RCC 7860 (cell line): ENCODE measurements at places on chromosomes 16 and 17.

DNA sequence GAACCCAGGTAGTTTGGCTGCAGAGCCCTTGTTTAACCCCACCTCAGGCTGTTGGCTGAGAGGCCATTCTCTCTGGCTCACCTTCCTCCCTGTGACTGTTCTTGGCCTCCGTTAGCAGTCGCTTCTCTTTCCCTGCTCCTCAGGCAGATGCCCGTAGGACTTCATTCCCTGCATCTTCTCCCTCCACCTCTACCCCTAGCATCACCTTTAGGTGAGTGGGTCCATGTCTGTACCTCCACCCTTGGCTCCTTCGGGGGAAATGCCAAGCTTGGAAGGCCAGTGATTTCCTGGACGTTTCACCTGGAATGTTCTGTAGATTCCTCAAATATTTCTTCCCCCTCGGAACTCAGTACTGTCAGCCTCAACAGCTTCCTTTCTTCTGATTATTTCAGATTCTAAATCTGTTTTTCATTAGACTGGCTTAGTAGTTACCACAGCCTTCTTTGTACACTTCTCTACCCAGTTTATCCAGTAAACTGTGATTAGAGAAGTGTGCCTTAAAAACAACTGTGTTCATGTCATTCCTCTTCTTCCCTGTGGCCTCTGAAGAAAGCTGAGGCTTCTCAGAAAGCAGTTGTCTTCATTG is 227.9 kb downstream of the MSI2 start:
- DNase-seq = no peak

DNA sequence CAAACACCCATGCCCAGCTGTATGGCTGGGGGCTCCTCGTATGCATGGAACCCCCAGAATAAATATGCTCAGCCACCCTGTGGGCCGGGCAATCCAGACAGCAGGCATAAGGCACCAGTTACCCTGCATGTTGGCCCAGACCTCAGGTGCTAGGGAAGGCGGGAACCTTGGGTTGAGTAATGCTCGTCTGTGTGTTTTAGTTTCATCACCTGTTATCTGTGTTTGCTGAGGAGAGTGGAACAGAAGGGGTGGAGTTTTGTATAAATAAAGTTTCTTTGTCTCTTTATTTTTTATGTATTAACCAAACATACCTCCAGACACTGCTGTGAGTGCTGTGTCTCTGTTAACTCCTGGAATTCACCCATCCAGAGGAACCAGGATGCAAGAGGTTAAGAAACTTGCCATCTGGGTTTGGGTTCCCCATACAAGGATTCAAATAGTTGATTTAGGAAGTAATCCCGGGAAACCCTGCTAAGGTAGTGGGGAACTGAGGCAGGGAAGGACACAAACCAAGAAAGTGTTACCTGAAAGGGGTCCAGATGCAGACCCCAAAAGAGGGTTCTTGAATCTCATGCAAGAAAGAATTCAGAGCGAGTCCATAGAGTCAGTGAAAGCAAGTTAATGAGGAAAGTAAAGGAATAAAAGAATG is 37.4 kb upstream of the IL21R start:
- DNase-seq = no peak

DNA sequence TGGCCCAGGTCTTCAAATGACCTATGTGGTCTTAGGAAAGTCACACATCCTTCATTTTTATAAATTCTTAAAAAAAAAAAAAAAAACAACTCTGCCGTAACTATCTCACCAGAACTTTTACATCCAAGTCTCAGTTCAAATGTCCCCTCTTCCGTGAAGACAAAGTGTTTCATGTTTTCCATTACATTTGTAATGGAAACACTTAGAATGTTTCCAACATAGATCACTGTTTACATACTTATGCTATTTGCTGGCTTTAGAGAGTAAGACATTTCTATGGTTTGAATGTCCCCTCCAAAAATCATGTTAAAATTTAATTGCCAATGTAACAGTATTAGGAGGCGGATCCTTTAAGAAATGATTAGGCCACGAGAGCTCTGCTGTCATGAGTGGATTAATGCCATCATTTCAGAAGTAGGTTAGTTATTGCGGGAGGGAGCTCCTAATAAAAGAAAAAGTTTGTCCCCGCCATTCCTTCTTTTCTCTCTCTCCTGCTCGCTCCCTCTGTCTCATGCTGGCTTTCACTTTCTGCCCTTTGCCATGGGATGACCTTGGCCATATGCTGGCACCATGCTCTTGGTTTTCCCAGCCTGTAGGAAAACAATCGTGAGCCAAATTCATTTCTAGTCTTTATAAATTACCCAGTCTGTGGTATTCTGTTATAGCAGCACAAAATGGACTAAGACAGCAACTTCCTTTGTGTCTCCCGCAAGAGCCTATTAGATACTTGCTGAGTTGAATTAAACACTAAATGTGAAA is 887.8 kb upstream of the SOX9 start:
- DNase-seq = no peak

- DNase-seq = peak; percentile 100
These were observed 5.8 kb downstream of the ZG16B start for GRCh38 chr16:2835638-2836493.

- peak; percentile 95 for DNase-seq
These were observed 6.0 kb upstream of the LPCAT2 start for GRCh38 chr16:55502801-55503366.

DNA sequence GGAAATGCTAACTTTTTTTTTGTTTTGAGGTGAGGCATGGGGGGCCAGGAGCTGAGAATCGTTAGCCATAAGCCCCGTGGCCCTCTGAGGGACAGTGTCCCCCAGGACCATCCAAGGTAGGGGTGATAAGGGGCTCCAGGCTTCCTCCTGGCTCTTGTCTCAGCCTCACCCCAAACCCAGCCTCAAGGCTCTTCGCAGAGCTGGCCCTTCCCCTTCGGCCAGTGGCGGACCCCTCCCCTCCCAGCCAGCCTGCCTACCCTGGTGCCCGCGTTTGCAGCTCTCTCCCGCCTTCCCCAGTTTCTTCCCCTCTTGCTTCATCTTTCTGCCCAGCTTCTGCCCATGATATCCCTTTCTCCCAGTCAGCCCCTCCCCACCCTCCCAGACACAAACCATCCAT is 22.7 kb upstream of the ATP2A3 start:
- DNase-seq = no peak

GRCh38 chr17:61579961-61580360 is 11.1 kb downstream of the NACA2 start:
- DNase-seq = no peak

GRCh38 chr16:20051611-20052010 is 22.1 kb downstream of the GPR139 start:
- DNase-seq = no peak

GRCh38 chr16:26802440-26802839 is 264.3 kb upstream of the C16orf82 start:
- DNase-seq = no peak

DNA sequence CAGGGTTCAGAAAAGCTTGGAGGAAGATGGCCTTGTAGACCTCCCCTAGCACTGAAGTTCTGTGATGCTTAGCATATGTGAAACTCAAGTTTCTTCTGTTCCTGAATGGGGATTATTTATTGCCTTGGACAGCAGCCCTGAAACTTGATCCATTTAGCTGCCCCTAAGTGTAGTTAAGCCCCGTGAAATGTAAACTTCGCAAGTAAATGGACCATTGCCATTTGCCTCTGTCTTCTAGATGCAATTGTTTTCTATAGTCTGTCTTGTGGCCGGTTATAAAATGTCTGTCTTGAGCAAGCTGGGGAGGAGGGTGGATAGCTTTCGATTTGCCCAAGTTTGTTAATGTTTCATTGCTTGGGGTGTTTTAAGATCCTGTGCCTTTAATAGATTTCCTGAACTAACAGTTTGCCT is 261.8 kb downstream of the CDH13 start:
- no peak for DNase-seq

DNA sequence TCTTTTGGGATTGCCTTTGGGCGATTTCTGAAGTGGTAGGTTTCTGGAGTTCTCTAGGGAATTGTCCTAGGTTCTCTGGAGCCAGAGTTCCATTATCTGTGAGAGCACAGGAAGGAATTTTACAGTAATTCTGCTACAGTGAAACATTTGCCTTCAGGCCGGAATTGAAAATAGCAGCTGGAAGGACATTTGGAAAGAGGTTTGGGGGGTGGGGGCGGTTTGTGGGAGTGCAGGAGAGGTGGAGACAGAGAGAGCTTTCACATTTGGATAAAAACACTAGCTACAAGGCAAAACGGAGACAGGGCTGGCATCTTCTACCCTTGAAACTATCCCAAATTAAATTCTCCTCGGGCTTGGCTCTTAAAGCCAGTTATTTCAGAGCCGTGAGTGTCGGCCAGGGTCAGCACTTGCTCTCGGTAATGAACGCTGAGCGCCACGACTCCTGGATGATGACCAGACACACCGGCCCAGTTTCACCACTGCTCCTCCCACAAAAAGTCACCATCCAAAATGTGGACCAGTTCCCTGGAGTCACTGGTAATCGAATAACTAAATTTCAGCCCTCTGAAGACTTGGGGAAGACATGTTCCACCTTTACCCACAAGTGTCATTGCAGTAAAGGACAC is 67.7 kb upstream of the TANC2 start:
- DNase-seq = no peak

DNA sequence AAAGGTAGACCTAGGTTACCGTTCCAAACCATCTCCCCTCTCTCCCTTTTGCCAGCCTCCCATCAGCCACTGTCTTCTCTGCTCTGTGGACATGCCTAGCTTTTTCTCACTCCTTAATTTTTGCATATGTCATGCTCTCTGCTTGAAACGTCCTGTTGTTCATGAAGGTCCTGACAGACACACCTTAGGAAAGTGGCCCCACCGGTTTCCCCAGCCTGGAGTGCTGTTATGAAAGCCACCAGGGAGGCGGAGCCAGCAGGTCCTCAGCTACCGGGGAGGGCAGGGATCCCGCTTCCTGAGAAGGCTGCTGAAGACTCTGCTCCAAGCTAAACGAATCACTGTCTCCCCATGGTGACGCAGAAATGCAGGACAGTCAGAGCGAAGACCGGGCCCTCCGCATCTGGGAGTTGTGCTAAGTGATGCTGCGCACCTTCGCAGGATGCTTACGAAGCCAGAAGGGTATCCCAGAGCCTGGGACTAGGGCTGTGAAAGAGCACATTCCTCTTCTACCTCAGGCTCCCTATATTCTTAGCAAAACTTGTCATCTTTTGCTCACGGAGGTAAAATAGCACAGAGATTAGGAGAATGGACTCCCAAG is 2.3 kb upstream of the SLC16A11 start:
- no peak for DNase-seq

DNA sequence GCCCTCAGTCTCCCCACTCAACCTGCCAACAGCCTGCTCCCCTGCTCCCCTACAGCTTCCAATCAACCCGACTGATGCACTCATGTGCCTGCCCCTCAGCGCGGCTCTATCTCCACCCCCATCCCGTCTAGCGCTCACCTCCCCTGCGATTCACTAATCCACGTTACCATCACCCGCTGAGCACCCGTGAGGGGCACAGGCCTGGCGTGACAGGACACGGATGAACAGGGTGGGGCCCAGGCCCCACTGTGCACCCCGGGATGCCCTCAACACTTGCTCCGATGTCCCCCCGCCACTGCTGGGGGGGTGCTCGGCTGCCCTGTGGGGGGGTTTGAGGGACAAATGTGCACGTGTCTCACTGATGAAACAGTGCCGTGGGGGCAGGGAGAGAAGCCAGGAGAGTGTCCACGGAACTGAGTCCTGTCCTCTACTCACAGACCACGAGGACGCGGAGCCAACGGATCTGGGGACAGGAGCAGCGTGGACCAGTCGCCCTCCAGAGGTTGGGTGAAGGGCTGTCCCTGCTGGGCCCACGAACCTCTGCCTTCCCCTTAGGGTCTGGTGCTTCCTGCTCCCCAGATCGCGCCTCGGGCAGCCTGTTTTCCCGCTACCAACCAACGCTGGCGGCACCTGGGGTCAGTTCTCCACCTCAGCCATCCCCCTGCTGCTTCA is 66.7 kb downstream of the RPH3AL start:
- no peak for DNase-seq

DNA sequence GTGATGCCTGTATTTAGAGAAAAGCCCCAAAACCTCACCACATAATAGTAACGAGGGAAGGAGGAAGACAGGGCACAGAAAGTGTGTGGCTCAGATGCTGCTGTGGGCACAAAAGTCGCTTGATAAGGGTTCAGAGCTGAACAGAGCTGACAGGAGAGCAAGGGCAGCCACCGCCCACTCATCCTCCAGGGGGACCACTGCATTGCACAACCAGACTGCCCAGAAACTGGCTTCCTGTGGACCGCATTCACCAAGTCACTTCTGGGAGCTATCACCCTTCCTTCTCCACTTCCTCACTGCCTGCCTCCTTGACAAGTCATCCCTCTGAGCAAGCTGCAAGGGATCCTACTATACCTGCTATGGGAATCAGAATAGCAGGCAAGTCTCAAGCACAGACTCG is 512.4 kb upstream of the CDH11 start:
- no peak for DNase-seq

GRCh38 chr16:25092441-25092840 is 19.1 kb upstream of the LCMT1 start:
- no peak for DNase-seq

GRCh38 chr16:77536809-77537208 is 102.0 kb upstream of the ADAMTS18 start:
- DNase-seq = no peak

DNA sequence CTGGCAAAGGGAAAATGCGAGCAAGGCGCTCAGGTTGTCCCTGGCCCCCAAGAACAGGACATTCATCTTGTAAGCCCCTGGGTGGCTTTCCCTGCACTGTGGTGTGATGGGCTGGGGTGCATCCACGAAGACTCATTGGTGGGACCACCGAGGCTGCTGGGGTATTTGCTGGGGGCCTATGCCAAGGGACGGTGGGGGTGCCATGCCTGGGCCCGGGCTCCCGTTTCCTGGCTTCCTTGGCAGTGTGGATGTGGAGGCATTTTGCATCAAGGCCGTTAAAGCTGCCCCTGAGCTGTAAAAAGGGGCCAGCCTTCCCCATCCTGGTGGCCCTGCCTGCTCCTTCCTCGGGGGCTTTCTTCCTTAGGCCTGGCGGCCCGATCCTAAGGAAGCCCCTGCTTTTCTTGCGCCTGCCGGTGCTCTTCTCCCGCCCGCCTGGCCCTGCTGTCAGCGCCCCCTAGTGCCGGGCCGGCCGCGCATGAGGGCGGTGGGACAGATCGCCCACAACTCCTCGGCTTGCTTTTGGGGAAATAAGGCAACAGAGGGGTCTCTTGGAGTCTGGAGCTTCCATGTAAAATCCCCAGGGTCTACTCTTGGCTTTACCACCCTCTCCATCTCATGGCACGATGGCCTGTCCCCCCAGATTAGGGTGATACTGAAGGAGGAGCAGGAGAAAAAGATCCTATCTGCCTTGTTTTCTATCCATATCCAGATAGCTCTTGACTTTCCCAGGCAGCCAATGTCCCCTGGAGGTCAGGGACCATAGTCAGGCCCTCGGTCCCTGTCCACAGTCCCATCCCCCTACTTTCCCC is 9.8 kb upstream of the TBX2 start:
- peak; percentile 11 for DNase-seq
